ACHN (cell line): ENCODE measurements at places on chromosomes 6 and 20.

GRCh38 chr6:40125680-40126394 lies 191.6 kb upstream of the MOCS1 start:
- DNase-seq: no peak

DNA sequence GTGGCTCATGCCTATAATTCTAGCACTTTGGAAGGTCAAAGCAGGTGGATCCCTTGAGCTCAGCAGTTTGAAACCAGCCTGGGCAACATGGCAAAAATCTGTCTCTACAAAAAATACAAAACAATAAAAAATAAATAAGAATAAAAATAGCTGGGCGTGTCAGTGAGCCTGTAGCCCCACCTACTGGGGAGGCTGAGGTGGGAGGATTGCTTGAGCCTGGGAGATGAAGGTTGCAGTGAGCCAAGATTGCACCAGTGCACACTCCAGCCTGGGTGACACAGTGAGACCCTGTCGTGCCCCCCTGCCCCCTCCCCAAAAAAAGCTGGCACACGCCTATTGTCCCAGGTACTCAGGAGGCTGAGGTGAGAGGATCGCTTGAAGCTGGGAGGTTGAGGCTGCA lies 35.1 kb upstream of the SRPK1 start:
- no peak for DNase-seq

DNA sequence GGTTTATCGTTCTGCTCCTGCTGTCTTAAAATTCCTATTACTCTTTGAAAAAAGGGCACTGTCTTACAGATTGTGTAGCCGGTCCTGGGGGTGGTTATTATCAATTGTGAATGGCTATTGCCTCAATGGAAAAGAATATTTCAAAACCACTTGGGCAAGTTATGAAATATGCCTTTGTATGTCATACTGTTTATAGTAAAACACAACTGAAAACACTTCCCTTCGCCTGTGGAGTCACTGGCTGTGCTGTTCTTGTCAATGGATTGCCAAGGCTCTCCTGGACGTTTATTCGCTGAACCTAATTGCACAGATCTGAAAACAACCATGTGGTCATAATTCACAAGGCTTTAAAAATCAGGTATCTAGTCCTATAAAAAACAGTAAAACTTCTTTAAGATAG lies 47.8 kb upstream of the TAGAP start:
- no peak for DNase-seq

DNA sequence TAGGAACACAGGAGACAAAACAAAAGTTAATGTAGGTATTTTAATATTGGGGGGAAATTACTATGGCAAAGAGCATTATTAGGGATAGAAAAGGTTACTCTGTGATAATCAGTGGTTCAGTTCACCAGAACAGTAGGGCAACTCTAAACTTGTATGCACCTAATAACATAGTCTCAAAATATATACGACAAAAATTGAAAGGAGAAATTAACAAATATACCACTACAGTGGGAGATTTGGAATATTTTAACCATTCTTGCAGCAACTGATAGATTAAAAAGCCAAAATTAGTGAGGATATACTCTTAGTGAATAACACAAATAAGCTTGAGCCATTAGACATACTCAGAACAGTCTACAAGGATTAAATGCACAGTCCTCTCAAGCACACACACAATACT lies 11.0 kb downstream of the ARMC12 start:
- DNase-seq: no peak

DNA sequence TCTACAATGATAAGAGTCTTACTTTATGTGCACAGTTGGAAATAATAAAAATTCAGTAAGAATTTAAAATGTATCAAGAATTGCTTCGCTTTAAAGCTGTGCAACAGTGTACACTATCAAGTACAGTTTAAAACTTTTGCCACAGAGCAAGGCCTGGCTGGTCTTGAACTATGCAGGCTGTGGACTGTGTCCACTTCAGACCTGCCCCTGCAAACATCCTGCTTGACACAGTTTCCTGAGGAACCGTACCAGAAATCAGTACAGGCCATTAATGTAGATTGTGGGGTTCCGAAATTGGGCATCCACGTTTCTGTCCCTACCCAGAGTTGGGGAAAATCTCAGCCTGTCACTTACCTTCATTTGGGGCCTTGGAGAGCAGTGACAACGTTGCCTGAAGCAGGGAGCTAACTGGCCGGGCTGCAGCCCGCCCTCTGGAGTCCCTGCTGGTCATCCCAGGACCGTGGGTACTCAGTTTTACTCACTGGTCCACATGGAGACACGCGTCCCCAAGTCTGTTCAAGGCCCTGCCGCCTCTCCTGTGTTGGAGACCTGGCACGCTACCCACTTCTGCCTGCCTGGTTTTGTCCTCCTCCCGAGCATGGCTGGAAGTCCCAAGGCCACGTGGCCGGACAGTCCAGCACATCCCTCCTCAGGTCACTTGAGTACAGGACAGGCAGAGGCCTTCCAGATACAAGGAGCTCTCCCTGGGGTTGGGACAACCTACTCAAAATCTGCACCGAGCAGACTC lies 8.4 kb downstream of the NINL start:
- no peak for DNase-seq

DNA sequence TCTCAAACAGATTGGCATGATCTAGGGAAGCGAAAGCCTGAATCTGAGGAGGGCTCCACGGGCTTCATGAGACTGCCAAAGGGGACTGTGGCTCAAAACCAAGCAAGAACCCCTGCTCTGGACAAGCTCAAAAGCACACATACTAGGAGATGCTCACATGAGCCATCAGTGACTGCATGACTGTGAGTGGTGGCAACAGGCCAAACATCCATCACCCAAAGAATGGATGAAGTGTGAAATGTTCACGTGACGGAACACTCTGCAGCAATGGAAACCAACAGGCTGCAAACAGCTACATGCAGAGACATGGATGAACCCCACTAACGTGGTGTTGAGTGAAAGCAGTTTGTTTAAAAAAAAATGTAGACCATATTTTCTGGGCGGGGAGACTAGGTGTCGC lies 136.3 kb downstream of the PREX1 start:
- no peak for DNase-seq
